Activated CD4-positive, alpha-beta T cell treated with anti-CD3 and anti-CD28 coated beads, Interleukin-2, amount 50 U/mL, for 16 hours (primary cell): ENCODE measurements at places on chromosomes 2 and 18.

DNA sequence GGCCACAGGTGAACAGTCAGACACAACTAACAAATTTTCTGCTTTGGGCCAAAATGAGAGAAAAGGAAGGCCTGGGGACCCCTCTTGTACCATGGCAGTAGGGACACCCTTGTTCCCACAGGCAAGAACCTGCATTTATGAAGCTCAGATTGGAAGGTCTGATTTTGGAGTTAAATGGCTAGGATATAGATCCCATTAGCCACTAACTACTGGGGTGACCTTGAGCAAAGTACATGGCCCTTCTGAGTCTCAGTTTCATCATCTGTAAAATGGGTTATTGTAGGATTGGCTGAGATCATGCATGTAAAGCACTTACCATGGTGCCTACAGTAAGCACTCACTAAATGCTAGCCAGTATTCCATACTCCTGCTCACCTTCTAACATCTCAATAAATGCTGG is 101.6 kb upstream of the DAPL1 start:
- no peak for DNase-seq

- no peak for DNase-seq
These were observed 5.3 kb downstream of the TWIST2 start for GRCh38 chr2:238853218-238853617.

DNA sequence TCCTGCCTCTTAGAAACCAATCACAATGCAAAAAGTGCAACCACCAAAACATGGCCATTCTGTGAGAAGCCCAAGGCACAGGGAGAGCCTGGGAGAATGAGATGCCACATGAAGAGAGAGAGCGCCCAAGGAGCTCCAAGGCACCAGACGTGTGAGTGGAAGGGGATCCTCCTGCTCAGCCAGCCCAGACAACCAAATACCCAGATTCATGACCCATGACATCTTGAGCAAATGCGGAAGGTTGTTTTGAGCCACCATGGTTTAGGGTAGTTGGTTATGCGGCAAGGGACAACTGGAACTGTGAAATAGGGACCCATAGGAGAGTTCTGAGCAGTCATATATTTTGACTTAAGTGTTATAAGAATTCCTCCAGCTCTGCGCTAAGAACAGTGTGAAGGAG is 7.0 kb downstream of the AFF3 start:
- no peak for DNase-seq

GRCh38 chr18:22324191-22325131 is 93.3 kb downstream of the CTAGE1 start:
- DNase-seq, result no peak

GRCh38 chr2:207142461-207142860 is 23.3 kb downstream of the KLF7 start:
- peak; percentile 13 for DNase-seq

GRCh38 chr2:104794441-104794840 is 59.5 kb upstream of the POU3F3 start:
- DNase-seq, result no peak

DNA sequence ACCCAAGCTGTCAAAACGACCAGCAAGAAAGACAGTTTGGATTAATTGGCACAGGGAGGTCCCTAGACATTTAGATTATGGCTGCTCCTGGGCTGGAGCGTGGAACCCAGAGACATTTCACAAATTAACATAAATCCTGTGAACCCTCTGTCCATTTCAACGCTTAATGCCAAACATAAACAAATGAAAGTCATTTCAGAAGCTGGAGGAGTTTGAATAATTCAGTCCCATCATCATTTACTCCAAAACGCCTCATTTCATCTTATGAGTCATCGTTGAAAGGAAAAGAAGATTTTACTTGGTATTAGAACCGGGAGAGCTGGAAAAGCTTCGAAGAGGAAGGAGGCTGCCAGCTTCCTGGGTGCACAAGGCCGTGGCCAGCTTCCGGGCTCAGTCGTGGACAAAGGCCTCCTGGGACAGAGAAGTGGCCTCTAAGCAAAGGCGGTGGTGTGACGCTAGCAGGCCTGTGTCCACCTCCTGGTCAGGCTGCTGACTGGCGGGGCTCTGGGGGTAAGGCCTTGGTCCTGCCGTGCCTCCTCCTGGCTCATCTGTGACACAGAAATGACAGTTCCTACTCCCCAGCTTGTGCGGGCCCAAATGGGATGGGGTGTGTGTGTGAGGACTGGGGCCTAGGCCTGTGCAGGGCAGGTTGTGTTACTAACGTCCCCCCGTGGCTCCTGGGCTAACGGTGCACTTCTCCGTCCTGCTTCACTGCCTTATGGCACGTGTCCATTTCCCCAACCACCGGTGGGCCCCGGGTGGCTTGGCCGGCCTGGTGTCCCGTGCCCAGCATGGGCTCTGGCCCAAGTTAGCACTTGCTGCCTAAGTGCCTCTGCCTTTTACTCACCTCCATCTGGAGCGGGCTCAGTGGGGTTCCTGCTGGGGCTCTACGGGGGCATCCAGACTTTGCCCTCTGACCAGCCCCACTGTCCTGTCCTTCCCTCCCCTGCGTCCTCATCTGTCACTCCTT is 71.6 kb downstream of the RRM2 start:
- no peak for DNase-seq

GRCh38 chr2:210366675-210367080 is 51.7 kb upstream of the MYL1 start:
- no peak for DNase-seq

DNA sequence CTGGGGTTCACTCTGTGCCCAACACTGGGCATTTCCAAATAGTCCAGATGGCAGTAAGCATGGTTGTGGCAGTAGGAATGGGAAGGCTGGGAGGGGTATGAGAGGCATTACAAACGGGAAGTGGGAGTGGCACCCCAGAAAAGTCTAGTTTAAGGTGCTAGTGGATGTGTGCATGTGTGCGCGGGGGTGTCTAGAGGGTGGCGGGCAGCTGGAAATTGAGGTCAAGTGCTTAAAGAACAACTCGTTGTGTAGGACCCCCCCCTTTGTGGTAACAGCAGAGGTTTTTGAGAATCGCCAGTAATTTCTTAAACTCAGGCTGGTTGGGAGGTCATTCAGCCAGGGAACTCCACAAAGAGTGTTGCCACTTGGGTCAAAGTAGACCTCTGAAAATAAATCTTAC is 69.9 kb downstream of the RHBDD1 start:
- DNase-seq, result no peak

DNA sequence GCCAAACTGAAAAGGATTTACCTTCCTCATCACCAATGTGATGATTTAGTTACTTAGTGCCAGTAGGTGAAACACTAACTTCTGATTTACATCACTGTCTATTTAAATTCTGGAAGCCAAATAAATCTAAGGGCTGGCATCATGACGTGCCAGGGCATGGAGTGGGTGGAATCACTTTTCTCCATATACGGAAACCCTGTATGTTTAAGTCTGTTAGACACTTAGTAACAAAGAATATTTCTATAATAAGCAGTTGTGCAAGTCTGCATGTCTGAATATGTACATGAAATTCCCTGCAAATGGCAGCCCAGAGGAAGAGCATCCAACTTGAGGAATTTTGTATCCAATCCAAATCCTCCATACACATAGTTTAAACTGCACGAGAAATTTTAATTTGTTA is 243.1 kb upstream of the SMAD7 start:
- DNase-seq, result no peak

DNA sequence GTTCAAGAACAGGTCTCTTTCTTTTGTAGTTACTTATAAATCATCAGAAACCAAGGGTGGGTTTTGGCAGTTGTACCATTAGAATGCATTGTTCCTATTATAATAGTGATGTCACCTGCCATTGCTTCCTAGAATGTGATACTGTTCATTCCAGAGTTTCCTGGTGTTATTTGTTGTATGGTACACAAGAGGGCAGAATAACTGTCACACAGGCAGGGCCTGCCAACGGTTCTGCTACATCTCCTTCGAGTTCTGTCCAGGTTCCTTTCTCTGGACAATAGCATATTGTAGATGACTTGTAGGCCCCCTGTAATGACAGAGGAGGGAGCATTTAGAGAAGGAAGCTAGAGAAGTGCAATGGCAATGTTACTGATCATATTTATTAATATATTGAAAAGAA is 98.3 kb downstream of the KLHL14 start:
- no peak for DNase-seq

DNA sequence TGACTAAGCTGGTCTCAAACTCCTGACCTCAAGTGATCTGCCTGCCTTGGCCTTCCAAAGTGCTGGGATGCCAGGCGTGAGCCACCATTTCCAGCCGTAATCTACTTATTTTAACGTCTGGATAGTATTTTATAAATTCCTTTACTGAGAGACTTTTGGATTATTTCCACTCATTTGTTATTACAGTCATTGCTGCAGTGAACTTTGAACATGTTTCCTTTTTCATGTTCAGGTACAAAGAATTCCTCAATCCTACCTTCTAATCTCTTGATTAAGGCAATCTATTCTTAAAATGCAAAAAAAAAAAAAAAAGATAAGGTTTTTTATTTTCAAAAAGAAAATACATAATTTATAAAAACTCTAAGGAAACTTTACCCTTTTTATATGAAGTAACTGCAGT is 78.6 kb downstream of the PDK1 start:
- DNase-seq, result no peak

DNA sequence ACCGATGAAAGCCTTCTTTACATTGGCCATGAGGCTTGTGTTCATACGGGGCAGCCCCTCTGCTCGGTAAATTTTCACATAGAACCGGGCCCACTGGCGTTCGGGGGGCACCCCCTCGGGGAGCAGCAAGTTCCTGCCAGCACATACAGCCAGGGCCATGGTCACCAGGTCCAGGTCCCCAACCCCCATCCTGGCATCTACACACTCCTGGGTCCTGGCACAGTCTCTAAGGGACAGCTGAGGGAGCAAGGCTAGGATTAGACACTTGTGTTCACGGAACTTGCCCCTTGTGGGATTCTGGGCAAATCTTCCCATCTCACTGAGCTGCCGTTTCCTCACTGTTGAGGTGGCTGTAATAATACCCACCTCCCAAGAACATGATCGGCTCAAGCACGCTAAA is 5.6 kb upstream of the OTOF start:
- DNase-seq, result no peak

GRCh38 chr18:56709463-56709862 is 58.3 kb downstream of the WDR7 start:
- peak; percentile 87 for DNase-seq

- no peak for DNase-seq
These were observed 163.6 kb downstream of the PRKCE start for GRCh38 chr2:45814951-45815621.

GRCh38 chr2:24022975-24023575 is 13.2 kb downstream of the MFSD2B start:
- DNase-seq, result no peak

DNA sequence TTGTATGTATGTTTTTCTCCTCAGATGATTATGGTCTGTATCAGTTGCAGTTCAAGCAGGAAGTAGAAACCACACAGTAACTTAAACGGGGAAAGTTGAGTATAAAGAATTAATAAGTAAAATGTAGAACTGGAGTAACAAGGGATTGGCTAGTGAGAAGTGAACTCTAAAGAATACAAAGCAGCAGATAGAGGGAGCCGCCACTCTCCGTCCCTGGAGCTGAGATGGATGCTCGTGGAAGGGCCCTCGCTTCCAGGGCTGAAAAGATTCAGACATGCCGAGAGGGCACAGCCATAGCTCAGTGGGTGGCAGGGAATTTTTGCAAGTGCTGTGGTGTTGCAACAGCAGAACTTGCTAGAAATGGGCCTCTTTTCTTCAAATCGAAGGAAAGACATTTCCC is 155.8 kb downstream of the COL6A3 start:
- no peak for DNase-seq

GRCh38 chr18:79948719-79949411 is 2.6 kb downstream of the SLC66A2 start:
- DNase-seq, result no peak

DNA sequence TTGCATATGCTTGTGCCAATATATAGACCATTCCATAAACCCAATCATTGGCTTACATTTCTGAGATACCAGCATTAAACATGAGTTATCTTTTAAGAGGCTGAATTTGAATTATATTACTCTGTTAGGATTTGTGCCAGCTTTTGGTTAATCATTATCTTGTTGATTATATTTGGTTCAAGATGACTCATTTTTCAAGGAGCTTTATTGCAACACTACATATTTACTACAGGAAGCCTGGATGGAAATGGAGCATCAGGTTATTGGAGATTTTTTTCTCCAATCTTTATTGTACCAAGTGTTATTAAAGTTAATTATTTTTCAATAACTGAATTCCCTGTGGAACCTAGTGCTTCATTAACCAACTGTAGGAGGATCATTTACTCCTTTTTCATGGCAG is 26.4 kb downstream of the EML4 start:
- DNase-seq, result no peak

- DNase-seq, result no peak
These were observed 29.6 kb downstream of the MRPS5 start for GRCh38 chr2:95091885-95092555.

- no peak for DNase-seq
These were observed 65.7 kb upstream of the SMAD2 start for GRCh38 chr18:47996091-47996541.

DNA sequence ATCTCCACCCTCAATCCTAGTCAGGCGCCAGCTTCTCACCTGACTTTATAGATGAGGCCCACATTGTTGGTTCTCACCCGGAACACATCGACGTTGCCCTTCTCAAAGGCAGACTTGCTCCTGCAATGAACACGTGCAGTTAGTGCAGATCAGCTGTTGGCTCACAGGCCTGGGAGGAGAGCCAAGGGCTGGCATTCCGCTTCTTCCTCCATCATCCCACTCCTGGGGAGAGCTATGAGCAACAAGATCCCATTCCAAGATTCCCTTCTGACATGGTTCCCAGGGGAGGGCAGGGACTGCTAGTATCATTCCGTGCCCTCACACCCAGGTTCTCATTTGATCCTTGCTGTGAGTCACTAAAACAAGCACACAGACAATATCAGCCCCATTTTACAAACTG is 15.1 kb downstream of the LOXHD1 start:
- DNase-seq, result no peak

GRCh38 chr2:86372641-86373502 is 35.4 kb upstream of the REEP1 start:
- no peak for DNase-seq

DNA sequence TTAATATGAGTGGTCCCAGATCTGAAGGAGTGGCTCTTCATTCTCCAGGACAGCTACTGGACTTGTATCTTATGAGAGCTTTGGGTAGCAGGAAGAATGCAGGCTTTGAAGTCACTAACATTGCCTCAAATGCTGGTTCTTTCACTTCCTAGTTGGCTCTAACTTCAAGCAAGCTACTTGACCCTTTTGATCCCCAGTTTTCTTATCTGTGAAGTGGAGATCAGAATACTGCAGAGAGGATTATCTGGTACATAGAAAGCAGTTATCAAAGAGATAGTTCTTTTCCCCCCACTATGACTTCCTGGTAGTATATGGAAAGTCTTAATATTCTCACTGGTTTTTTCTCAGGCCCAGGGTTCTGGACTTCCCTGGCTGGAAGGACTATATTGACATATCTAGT is 3.4 kb upstream of the PLCL1 start:
- DNase-seq, result no peak

DNA sequence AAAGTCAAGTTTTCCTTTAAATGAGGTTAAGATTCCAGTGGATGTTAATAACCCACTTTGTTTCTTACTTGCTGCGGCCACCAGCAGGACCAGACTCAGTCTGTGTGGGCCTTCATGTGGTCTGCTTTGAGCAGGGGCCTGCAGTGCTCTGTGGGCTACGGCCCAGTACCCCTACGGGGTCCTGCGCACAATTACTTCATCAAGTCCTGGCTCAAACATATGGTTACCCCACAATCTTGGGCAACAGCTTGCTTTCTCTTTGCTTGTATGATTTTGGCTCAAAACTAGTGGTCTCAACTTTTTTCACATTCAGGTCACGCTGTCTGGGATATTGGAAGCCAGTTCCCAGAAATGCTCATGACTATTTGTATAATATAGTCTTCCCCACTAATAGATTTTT is 64.2 kb downstream of the PTPN2 start:
- DNase-seq, result no peak
